ENCODE measurements at places on chromosomes 3 and 15. TPM values are rescaled to one million over a fixed set of nuclear protein-coding genes. Genes with fewer than 3 reads are reported as not detected.

The MEX3B gene
- total RNA-seq, result not detected

- no peak for DNase-seq
These were observed 77.0 kb upstream of the UMPS start for GRCh38 chr3:124653071-124653796.

The CASR gene
- total RNA-seq, result 3.0 TPM

- no peak for DNase-seq
These were observed 543.5 kb downstream of the GABRG3 start for GRCh38 chr15:27514526-27514925.

The FAM131A gene
- total RNA-seq, result 28.8 TPM

The GCNT3 gene
- total RNA-seq, result 16.9 TPM

DNA sequence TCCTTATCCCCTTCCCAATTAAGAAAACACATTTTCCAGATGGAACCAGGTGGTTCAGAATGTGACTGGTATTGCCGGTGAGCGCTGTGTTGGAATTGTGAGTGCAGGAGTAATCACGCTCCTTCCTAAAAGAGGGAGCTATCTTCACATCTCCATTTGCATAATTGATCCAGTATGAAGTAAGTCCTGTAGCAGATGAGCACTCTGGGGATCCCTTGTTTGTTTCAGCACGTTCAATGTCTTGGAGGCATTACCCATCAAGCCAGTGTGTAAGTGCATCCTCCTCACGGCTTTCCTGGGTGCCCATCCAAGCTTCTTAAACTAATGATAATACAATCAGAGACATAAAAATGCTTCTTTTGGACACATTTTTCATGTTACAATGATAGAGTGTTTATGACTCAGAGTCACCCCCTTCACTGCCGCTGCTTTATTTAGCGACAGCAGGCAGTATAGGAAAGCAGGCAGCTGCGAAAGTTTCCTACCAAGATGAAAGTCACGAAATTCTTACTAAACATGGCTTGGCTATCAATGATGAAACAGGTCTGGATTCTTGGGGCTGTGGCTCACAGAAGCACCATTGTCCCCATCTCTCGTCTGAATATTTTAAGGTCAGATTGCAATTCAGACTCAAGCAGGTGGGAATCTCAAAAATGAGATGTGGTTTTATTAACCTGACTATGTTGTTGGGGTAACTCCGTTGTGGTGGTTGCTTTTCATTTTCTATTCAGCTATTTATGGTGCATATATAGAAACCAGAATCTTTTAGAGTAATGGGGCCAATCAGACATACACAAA lies 346.3 kb upstream of the MDFIC2 start:
- no peak for DNase-seq

DNA sequence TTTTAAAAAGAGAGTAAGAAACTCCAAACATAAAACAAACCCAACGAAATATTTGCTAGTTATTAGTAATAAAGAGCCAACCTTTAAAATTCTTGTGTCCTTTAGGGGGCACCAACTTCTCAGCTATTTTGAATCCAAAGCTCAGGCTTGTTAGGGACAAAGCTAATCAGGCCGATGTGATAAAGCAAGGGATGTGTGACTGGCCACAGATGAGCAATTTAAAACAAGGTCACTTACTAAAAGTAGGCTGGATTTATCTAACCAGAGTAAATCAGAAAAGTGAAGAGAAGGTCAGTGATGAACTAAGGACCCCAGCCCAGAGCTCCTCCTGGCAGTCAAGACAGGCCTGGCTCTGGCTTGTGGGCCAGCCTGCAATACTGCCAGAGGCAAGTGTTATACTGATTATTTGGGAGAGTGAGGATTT lies 108.5 kb downstream of the CYP19A1 start:
- no peak for DNase-seq

The DNASE1L3 gene
- 5.1 TPM for total RNA-seq

- DNase-seq, result no peak
These were observed 41.4 kb downstream of the NFKBIZ start for GRCh38 chr3:101890716-101891115.

GRCh38 chr3:58667704-58668103 lies 1.1 kb upstream of the FAM3D start:
- peak; percentile 15 for DNase-seq

The GOLGA6L7 gene
- not detected for total RNA-seq

Measured in stomach (tissue), 19 donors.